ENCODE measurements at places on chromosomes 1 and 21.

- DNase-seq, result no peak
These were observed 18.4 kb upstream of the JAK1 start for GRCh38 chr1:64984737-64985136.

DNA sequence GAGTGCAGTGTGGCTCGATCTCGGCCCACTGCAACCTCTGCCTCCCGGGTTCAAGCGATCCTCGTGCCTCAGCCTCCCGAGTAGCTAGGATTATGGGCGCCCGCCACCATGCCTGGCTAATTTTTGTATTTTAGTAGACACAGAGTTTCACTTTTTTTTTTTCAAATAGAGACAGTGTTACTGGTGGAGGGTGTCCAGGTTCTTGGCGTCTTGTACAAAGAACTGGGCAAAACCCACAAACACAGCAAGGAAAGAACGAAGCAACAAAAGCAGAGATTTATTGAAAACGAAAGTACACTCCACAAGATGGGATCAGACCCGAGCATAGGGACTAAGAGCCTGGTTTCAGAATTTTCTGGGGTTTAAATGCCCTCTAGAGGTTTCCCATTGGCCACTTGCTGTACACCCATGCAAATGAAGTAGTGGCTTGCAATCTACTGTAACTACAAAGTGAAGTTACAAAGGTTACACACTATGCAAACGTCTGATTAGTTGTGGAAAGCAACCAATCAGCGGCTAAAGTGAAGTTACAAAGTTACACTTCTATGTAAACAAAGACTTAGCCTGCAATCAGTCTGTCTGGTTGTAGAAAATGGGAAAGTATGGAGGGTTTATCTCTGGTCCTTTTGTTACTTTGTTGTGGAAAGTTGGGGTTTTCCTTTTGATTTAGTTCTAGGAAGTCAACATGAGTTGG, 199.1 kb downstream of the DYRK1A start:
- no peak for DNase-seq

DNA sequence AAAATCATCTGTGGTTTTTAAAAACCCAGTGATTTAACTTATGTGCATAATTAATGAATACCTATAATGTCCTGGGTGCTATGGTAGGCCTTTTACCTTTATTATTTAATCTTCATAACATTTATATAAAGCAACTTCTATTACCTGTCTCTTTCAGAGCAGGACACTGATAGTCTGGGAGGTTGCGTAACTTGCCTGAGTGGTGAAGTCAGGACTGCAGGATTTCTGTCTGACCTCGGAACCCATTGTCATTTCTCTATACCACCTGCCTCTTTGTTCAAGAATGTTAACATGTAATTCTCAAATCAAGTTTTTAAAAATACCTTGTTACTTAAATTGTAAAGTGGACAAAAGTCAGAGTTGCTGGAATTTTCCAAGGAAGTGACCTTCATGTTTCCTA, 41.0 kb upstream of the BACH1 start:
- DNase-seq, result no peak

DNA sequence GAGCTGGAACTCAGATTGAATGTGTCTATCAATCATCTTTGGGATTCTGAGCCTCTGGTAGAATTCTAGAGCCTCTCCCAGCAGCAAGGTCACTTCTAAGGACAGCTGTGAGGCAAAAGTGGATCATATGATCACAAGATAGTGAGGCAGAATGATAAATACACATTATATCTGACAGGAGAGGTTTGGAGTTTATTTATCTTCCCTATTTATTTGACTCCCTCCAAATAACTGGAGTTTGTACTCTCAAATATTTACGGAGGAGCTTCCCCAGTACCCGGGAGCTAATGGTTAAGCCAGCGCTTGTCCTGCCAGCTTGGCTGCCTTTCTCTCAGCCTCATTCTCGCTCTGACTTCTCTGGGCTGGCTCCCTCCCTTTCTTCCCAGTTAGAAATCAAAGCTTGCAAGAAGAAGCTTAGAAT, 2.3 kb downstream of the HMGCS2 start:
- no peak for DNase-seq

- no peak for DNase-seq
These were observed 210.7 kb upstream of the PTBP2 start for GRCh38 chr1:96510911-96511310.

DNA sequence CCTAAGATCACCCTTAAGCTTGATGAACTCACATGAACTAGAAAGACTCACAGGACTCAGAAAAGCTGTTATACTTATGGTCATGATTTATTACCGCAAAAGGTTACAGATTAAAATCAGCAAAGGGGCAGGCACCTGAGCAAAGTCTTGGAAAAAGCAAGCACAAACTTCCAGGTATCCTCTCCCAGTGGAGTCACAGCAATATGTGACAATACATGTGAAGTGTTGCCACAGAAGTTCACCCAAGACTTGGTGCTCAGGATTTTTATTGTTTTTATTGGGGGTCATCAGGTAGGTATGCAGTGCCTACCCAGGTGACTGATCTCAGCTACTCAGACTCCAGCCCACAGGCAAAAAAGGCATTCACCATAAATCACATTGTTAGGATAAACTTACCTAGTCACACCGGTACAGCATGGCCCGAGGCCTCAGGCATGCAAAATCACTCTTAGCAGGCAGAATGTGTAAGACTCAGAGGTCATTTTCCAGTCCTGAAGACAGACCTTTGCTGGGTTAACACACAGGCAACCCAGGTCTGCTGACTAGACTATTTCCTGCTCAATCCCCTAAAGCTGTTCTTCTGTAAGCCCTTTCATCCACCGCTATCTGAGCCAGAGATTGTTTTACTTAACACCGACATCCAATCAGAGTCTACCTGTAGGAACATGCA, 55.6 kb downstream of the SSX2IP start:
- DNase-seq, result no peak

Data from heart left ventricle (tissue), 16 donors.